ENCODE measurements at places on chromosomes 12 and 14.

DNA sequence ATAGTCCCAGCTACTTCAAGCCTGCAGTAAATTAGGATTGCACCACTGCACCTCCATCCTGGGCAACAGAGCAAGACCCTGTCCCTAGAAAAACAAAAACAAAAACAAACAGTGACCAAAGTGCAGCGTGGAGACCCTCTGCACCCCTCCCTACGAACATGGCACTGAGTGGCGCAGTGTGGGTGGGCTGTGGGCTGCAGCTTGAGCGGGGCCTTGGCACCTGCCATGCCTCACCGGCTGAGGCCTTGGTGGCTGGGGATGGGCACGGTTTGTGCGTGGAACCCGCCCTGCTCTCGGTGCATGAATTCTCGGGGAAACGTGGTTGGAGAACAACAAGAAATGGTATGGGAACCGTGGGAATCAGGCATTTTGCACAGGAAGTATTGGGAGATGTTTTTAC is 60.8 kb downstream of the TNFAIP2 start:
- DNase-seq = no peak

DNA sequence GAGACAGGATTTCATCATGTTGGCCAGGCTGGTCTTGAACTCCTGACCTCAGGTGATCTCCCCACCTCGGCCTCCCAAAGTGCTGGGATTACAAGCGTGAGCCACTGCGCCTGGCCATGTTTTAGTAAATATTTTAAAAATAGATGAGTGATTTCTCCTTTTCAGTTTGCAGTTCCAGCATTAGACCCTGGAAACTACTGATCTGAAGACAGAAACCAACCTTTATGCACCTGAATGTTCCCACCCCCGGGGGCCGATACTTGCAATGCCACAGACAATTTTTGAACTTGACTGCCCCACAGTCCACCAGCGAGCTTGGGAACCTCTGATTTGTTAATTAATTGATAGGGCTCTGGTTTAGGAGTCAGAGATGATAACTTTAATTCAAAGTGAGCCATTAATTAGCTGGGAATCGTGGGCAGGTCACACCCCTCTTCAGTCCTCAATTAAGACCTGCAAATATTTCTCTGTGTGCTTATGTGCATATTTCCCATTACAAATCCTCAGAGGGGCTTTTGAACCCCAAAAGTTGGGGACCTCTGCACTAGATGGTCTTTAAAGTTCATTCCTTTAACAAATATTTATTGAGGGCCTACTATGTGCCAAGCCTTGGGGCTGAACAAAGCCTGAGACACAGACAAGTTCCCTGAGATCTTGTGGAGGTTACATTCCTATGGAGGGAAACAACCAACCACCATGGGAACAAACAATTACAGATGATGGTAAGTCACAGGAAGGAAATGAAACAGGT is 4.1 kb upstream of the TMEM120B start:
- DNase-seq = no peak

- DNase-seq = no peak
Observed at GRCh38 chr12:27220055-27220987, 23.8 kb upstream of the STK38L start.

DNA sequence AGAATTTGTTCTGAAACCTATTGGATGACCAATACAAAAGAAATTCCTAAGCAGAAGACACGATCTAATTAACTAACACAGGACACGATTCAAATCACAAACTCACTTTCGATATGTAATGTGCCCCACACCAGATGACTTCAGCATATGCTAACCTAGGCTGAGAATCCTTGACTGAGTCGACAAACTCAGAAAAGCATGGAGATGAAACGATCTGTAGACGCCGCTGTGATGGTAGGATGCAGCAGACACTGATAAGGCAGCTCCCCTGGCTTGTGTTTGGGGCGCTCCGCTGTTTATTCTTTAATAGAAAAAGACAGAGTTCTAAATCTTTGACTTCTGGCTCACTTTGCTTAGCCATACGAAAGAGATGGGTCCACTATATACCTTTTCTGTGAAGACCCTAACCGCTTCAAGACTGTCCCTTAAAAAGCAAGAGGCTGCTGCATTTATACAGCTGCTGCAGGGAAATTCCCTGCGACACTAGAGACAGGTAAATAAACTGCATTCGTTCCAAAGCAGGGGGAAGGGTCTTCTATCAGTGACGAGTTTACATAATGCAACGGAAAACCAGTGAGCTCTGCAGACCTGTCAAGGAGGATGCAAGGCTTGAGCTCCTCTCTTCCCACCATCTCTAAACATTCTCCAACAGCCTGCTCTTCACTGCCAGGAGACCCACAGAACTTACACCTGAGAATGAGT is 929 bp downstream of the CHD8 start:
- no peak for DNase-seq

- no peak for DNase-seq
Observed at GRCh38 chr14:58238252-58239243, 6.1 kb upstream of the PSMA3 start.

- DNase-seq = no peak
Observed at GRCh38 chr12:22044391-22044790, 1.6 kb upstream of the CMAS start.

DNA sequence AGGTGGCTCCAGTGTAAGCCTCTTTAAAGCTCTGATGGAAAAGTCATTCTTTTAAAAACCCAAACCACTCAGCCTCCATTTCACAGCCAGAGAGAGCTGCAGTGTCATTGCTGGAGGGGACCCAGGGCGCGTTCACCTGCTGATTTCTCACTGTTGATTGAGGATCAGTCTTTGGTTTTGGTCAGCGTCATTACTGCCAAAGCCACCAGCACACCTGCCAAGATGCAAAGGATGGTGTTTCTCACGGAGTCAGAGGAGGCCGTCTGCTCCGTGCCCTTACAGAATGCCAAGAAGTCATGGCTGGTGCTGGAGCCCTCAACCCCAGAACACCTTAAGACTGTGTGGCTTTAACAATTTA is 32.8 kb upstream of the BATF start:
- DNase-seq = no peak

GRCh38 chr12:100913872-100914592 is 119.5 kb downstream of the ANO4 start:
- DNase-seq = no peak

DNA sequence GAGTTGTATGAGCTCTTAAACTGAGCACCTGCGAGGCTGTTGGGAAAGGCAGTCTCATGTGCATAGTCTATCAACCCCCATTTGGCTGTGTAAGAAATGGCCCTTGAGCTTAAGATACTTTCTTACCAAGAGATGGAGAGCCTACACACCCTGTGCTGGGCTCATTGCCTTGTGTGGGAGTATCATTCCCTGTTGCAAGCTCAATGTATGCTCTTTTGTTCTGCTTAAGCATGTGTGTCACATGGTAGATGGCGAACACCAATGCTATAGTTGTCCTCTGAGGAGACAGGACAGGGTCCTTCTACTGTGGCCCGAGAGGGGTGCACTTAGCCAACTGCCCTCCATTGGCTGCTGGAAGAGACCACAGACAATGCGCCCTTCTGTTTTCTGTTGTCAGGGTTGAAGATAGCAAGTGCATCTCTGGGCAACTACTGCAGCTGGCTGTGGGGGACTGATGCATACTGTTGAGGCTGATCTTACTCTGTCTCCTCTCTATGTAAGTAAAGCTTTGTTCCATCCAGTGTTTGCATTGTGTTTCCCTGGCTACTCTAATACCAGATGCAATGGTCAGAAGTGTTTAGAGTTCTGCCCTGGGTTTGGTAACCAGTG is 79.5 kb downstream of the PTPRB start:
- DNase-seq = no peak

DNA sequence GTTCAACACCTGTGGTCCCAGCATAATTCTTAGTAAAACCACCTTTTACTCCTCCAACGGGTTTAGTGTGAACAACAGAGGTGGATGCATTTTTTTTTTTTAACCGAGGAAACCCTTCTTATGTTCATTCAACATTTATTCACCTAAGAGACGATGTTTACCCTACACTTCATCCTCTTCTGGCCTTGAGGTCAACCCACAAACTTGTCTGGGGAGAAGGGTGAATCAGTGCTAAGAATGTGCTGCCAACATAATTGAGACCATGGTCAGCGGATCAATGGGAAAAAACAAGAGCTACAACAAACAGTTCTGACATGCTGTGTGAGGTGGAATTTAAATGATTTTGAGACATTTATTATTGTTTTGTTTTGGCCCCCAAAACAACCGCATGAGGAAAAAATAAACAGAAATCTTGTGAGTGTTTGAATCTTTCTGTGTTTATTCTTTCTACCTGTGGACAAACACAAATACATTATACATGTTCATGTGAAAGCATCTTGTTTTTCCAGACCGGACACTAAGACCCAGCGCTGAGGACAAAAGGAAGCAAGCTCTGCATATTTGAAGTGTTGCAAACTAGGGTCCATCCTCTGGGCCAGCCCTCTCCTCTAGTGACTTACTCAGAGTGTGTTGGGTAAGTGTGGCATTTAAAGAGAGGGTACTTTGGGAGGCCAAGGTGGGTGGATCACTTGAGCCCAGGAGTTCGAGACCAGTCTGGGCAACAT is 5.1 kb upstream of the USP30 start:
- DNase-seq = no peak

Measured in type B pancreatic cell (in vitro differentiated cells).